A549 treated with AZD2906 at 1 μM for 4 hours (cell line): ENCODE measurements at places on chromosomes 2 and 18. TPM values are rescaled to one million over a fixed set of nuclear protein-coding genes. Genes with fewer than 3 reads are reported as not detected.

The SH3RF3 gene
- 0.47 to 0.71 TPM (median 0.66 TPM) in 5 replicates for total RNA-seq

The CCDC121 gene
- total RNA-seq, result 3.4 to 4.4 TPM (median 4.0 TPM) in 5 replicates

The RNF125 gene
- 0.22 to 0.31 TPM (median 0.27 TPM) in 5 replicates for total RNA-seq

The WDSUB1 gene
- total RNA-seq, result 7.1 to 8.1 TPM (median 7.3 TPM) in 5 replicates

The CPLX4 gene
- not detected in 5 replicates for total RNA-seq
